ENCODE measurements at places on chromosomes 13 and 19.

GRCh38 chr19:55550321-55550650, 4.9 kb upstream of the SBK3 start:
- DNase-seq: no peak

GRCh38 chr19:49761625-49762311, 1.3 kb downstream of the TSKS start:
- no peak for DNase-seq

- peak; percentile 81 for DNase-seq
Observed at GRCh38 chr13:49098198-49098597, 121.9 kb upstream of the MLNR start.

GRCh38 chr19:32178956-32179355, 166.5 kb upstream of the ZNF507 start:
- DNase-seq: no peak

GRCh38 chr19:619286-620002, 13.9 kb downstream of the POLRMT start:
- no peak for DNase-seq

GRCh38 chr19:50152578-50152977, 10.5 kb downstream of the IZUMO2 start:
- no peak for DNase-seq

- DNase-seq: no peak
Observed at GRCh38 chr19:33773704-33774624, 22.7 kb upstream of the KCTD15 start.
